Occipital lobe (tissue), 3 donors: ENCODE measurements at places on chromosomes 12 and 14.

DNA sequence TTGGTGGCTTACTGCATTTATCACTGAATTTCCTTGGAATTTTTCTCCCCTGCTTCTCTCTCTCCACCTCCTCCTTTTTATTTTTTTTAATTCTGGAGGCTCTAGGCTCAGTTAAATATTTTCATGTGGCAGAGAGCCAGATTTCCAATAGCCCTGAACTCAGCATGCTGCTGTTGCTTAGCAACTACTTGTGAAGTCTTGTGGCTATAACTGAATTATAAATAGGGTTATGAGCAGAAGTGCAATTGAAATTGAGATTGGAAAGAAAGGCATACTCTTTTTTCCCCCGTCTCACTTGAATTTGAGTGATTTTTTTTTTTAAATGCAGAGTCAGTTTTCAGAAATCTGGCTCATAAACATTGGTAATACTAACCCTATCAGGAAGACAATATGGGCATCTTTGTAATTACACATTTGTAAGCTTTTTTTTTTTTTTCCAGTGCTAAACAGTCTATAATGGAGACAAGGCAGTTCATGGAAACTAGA, 38.3 kb downstream of the ATF7IP start:
- no peak for DNase-seq

- no peak for DNase-seq
These were observed 40.4 kb upstream of the PPP2R5C start for GRCh38 chr14:101721111-101721510.

DNA sequence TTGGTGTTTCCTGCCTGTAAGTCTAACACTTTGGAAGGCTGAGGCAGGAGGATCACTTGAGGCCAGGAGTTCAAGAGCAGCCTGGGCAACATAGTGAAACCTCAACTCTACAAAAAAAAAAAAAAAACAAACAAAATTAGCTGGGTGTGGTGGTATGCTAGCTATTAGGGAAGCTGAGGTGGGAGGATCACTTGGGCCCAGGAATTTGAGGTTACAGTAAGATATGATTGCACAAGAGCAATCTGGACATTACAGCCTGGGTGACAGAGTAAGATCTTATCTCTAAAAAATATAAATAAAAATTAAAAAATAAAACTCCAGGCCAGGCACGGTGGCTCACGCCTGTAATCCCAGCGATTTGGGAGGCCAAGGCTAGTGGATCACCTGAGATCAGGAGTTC, 39.8 kb upstream of the CMKLR1 start:
- DNase-seq: no peak

- DNase-seq: no peak
These were observed 230.6 kb upstream of the PLEKHG7 start for GRCh38 chr12:92472201-92472600.

DNA sequence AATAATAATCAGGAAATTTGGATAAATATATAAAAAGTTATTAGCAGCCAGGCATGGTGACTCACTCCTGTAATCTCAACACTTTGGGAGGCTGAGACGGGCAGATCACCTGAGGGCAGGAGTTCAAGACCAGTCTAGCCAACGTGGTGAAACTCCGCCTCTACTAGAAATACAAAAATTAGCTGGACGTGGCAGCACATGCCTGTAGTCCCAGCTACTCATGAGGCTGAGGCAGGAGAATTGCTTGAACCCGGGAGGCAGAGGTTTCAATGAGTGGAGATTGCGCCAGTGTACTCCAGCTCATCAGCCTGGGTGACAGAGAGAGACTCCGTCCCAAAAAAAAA, 64.5 kb downstream of the SYT1 start:
- no peak for DNase-seq

DNA sequence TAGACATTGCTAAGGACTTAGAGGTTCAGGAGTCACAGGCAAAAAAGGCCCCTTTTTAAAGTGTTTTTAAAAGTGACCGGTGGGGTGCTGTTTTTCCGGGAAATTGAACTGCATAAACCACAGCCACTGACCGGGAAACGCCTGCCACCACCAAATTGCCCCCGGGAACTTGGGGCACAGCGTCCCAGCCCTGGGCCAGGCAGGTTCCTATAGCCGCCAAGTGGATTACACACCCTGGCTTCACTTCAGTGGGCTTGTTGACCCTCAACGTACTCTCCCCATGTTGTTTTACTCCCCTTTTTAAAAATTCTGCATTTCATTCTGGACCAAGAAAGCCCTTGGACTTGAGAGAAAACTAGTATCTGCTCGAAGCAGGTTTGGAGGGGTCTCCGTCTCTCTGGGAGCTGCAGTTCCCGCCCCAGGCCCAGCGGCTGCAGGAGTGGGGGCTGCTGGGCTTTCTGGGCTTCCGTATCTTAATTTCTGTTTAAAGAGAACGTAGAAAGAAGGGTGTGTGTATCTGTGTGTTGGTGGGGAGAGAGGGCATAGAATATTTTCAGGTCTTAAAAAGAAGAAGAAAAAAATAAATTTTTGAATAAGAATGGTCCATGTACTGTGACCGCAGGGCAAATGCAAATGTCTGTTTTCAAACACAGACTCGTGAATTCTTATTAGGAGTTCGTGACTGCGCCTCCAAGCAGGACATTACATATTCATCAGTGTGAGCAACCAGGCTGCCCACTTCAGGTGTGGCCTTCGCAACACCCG, 82.9 kb downstream of the PAPOLA start:
- DNase-seq: no peak

GRCh38 chr12:112443916-112444315, 25.2 kb downstream of the PTPN11 start:
- DNase-seq: no peak

GRCh38 chr12:53677800-53678148, 1.9 kb upstream of the ATP5MC2 start:
- DNase-seq: no peak

GRCh38 chr14:93972618-93973205, 3.7 kb downstream of the ASB2 start:
- no peak for DNase-seq

- no peak for DNase-seq
These were observed 1084.7 kb downstream of the SLC6A15 start for GRCh38 chr12:83827860-83828259.

- DNase-seq: no peak
These were observed 9.3 kb upstream of the TMEM106C start for GRCh38 chr12:47954058-47954457.

GRCh38 chr14:102171173-102172020, 31.7 kb downstream of the WDR20 start:
- DNase-seq: no peak
